ENCODE measurements at places on chromosomes 7 and 10.
A peak's percentile ranks its signal among the peaks of the same experiment; 100 is the strongest.

GRCh38 chr7:30596014-30596641, 1.4 kb downstream of the GARS1 start:
- DNase-seq: peak; percentile 56

- peak; percentile 67 for DNase-seq
Measured at GRCh38 chr10:131453721-131454634, 142.5 kb upstream of the TCERG1L start.

DNA sequence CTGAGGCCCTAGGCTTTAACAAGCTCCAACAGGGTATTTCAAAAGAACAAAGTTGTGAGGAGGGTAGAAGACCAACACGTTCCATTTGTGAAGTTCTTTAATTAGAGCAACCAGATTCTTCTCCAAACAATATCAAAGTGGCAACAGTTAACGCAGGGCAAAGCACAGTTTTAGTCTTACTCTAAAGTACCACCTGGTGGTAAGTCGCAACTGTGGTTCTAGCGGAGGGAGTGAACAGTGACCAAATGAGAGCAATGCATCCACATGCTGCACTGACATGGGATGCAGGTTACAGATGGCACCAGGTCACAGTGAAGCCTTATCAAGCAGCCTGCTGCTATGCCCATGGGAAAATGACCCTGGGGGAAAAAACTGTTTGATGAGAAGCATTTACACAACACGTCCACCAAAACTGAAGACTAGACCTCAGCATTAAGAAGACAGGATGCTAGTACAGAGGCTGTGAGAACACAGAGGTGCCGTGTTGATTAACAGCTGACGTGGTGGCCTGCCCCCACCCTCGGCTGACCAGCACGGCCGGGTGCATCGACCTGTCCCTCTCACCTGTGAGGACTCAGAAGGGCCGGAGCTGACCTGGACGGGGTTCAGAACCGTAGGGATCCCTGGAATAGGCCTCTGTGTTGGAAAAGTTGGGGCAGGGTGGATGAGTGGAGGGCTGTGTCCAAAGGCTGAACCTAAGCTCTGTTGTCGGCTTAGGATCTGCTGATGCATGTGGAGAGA, 211.2 kb downstream of the GLI3 start:
- DNase-seq: peak; percentile 10

DNA sequence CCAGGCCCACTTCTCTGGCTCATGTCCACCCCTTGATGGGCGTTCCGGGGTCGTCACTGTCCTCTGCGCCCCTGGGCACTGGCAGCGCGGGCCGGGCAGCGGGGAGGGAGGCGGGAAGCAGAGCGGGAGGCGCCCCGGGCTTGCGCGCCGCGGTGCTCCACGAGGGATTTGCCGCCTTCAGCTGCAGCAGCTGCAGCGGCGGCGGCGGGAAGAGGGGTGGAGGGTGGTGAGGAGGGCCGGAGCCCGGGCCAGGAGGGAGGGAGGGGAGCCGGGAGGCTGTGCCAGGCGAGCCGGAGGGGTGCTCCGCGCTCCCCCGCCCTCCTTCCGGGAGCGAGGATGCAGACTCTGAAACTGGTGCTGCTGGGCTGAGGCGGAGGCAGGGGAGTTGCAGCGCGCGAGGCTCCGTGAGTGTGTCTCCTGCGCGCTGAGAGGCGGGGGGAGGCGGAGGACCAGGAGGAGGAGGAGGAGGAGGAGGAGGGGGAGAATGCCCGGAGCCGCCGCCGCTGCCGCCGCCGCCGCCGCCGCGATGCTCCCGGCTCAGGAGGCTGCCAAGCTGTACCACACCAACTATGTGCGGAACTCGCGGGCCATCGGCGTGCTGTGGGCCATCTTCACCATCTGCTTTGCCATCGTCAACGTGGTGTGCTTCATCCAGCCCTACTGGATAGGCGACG, at the start of gene LHFPL3:
TSS of gene LHFPL3 (plus strand) at position 308 of the 674 bp plus-strand sequence.
- no peak for DNase-seq

DNA sequence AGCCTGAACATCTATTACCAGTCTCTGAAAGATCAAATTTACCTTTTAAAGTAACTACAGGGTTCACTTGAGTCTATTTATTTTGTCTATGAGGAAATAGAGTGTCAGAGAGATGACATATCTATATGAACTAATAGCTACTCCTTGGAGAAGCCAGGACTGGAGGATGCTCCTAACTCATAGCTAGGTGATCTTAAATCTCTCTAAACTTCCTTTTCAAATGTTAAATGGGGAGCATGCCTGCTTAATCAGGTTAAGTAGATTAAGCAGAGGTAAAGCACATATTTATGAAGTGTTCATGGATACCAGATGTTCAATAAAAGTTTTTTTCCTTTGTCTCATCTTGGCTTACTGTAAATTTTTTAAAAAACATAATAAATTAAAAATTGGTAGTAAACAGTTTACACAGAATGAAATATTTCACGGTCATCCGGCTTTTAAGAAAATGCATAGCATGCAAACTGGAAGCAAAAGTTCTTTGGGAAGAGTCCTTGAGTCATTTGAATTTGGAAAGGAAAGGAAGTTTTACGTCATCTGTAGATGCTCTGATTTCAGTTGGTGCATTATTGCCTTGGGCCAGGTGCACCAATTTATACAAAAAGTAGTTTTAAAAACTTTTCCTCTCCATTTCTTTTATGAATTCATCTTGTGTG, 155.1 kb downstream of the BICC1 start:
- no peak for DNase-seq

DNA sequence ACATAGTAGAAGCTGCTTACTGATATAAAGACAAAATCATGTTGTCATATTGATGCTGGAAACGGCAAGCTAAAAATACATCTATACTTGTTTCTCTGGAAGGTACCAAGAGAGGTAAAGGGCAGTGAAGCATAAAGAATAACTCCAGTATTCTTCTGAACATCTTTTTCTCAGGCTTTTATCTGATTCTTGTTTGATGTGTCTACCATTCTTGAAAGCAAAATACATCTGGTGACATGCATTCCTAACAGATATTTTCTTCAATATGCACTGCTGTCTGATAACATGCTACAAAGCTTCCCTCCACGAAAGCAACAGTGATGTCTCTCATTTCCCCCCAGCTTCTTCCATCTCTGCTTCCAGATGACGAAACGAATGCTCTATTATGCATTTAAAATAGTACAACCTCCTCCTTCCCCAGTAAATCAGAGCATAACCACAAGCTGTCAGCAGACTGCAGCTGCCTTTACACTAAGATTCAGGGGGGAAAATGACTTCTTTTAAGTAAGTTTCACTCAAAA, 100.8 kb downstream of the ARHGAP21 start:
- no peak for DNase-seq

- DNase-seq: no peak
Measured at GRCh38 chr7:18250133-18250532, 222.5 kb upstream of the PRPS1L1 start.

GRCh38 chr7:41478187-41478586, 224.7 kb downstream of the INHBA start:
- DNase-seq: no peak

GRCh38 chr10:35000936-35001335, 89.2 kb downstream of the CUL2 start:
- no peak for DNase-seq

- peak; percentile 86 for DNase-seq
Measured at GRCh38 chr7:128031901-128032604, 816 bp upstream of the LRRC4 start.

GRCh38 chr10:80971461-80971860, 433.8 kb downstream of the SH2D4B start:
- DNase-seq: no peak

- no peak for DNase-seq
Measured at GRCh38 chr7:96408881-96409280, 87.0 kb upstream of the SLC25A13 start.

GRCh38 chr7:125136755-125137532, 207.3 kb upstream of the POT1 start:
- DNase-seq: no peak

- DNase-seq: no peak
Measured at GRCh38 chr7:120720317-120720716, 137.6 kb downstream of the TSPAN12 start.

GRCh38 chr10:72098836-72099599, 10.7 kb upstream of the SPOCK2 start:
- no peak for DNase-seq

- peak; percentile 45 for DNase-seq
Measured at GRCh38 chr10:89002226-89002978, 11.8 kb downstream of the FAS start.

- no peak for DNase-seq
Measured at GRCh38 chr7:129238546-129238945, 13.7 kb downstream of the AHCYL2 start.

DNA sequence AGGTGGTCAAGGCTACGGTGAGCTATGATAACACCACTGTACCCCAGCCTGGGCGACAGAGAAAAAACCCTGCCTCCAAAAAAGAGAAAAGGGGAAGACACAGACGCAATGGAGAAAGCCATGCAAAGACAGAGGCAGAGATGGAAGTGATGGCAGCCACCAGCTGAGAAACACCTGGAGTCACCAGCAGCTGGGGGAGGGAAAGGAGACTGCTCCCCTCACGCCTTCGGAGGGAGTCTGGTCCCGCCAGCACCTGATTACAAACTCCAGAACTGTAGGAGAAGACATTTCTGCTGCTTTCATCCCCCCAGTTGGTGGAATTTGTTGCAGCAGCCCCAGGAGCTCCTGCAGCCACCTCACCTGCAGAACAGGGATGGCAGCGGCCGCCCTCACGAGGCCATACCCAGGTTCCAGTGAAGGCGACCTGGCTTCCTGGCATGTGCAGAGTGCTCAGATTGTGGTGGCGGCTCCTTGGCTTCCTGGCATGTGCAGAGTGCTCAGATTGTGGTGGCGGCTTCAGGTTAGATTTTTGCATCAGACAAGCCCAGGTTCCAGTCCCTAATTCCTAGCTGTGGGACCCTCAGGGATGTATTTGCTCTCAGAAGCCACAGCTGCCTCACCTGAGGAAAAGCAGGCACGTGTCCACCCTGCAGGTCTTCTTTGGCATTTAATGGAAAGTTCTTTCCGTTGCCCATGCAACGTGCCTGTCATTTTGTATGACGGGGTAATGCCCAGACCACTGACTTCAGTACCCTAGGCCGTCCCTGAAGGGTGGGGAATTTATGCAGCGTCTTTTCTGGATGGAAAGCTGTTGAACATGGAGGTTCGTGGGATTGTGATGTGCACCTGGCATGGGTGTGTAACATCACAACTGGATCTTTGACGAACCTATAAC, 182.9 kb downstream of the EBF3 start:
- no peak for DNase-seq

DNA sequence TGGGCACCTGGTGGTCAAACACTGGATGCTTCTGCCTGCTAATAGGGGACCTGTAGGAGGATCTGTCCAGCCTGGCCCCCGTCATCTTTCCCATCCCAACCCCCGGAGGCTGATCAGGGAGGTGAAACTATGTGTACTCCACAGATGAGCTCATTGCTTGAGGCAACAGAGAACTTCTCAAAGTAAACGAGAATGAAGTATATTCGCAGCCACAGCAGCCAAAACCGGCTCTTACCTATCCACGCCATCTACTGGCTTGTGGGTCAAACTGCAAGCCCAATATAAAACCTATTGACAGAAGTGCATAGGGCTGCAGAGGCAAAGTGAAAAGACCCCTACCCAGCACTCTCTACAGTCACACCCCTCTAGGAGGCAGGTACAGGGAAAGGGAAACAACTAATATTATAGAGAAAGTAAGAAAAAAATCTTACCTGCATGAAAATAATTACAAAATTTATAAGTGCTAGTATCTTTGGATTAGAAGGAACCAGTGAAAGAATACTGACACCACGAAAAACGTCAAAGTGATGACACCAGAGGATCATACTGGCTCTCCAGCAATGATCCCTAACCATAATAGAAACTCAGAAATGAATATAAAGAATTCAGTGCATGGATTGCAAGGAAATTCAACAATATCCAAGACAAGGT, 973.5 kb downstream of the ANKRD7 start:
- peak; percentile 81 for DNase-seq

DNA sequence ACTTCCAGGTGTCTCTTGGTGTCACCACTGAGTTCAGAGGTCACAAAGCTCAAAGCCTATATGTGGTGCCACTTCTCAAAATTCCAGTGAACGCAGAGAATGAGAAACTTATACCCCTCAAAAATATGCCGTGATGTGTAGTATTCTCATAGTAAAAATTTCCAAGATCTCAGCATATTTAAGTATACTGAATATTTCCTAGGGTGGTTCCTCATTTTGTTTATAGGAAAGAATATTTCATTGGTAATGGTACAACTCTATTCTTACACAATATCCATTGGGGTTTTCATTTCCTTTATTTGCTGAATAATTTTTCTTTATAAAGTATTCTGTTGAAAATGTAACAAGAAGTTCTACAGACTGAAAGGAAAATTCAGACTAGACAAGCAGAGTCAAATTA, 58.9 kb upstream of the ADO start:
- DNase-seq: no peak

DNA sequence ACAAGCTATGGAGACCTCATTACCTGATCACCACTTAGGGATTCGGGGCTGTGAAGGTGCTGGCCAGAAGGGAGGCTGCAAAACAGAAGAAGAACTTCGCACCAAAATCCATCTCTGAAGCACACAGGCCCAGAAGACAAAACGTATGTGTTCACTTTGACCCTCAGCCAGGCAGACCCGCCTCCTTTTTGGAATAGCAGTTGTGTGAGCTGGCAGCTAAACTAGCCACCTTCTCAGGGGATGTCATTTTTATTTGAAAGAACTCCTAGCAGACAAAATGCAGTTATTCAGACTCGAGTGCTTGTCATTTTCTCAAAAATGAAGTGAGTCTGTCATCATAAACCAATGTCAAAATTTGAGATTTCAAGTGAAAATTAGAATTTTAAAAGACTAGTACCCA, 71.7 kb downstream of the TNS3 start:
- no peak for DNase-seq
